Esophagus mucosa (tissue), 1 donor: ENCODE measurements at places on chromosomes 1 and 21.

DNA sequence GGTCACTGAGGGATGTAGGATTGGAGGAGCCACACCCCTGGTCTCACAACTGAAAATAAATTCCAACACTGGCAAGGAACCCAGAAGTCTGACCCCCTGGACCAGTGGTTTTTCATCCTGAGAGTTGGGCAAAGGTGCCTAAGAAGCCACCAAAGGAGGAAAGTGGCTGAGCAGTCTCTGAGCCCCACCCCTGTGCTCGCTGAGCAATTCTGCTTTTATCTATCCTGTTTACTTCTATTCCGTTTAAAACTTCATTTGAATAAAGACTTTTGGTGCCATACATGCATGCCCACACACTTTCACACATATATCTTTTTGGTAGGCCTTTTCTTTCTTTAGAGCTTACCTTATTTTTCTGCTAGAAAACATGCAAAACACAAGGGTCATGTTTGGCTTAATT is 13.9 kb upstream of the CD53 start:
- ATAC-seq: no peak

GRCh38 chr1:72946903-72947499 is 664.7 kb upstream of the NEGR1 start:
- no peak for ATAC-seq

DNA sequence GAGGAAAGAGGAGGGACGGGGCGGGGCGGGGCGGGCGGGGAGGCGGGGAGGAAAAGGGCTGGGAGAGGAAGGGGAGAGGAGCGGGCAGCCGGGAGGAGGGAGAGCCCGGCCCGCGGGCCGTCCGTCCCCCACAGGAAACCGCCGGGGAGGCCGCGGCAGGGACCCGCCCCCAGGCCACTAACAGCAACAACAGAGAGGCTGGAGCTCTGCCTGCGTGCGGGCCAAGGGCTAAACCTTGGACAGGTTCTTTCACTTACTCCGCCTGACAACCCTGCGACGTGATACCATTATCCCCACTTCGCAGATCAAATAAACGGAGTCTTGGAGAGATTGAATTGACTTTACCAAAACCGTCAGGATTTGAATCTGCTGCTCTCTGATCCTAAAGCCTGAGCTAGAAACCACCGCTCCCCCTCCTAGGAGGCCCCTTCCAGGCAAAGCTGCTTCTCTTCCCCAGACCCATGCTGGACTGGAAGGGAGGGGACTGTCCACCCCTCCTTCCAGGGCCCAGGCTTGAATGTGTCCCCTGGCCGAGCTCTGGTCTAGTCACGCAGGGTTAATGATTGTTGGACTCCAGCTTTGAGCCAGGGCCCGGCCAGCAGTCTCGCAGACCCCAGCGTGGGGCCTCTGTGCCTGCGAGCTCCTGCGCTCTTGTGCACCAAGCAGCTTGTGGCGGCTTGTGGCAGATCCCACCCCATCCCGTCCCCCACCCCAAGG is at the start of gene EVA1B:
Gene EVA1B (minus strand): TSS at position 10 of the 717 bp plus-strand sequence. CDS start 608 bp downstream, outside the sequence.
- ATAC-seq: peak; percentile 29

DNA sequence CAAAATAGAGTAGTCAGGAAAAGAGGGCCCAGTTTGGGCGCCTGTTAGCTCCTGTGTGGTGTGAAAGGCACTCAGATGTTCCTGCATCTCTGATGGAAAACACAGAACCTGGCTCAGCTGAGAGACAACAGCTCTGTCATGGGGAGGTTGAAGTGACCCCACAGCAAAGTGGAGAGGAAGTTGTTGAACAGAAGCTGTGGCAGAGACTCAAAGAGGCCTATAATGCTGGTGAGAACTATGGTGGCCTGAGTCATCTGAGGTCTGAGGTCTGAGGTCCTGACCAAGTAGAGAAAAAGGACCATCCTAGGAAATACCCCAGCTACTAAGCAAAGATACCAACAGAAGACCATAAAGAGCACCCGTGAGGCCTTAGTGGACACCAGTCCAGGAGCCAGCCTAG is 45.6 kb upstream of the JAK1 start:
- no peak for ATAC-seq

DNA sequence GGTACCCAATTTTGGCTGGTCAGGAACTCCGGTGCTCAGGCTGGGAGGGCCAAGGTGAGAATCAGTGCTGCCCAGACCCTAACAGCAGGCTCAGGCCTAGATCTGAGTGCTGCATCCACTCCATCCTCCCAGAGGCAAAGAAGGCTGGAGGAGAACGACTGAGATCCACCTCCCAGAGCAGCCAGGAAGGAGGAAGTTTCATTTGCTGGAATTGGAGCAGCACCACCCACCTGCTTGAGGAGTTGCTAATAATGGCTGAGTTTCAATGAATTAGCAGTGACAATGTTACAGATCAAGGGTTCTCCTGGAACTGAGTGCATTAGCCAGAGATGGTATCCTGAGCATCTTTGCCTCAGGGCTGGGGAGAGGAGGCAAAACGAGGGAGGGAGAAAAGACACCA is 46.7 kb upstream of the KLHDC7A start:
- no peak for ATAC-seq

DNA sequence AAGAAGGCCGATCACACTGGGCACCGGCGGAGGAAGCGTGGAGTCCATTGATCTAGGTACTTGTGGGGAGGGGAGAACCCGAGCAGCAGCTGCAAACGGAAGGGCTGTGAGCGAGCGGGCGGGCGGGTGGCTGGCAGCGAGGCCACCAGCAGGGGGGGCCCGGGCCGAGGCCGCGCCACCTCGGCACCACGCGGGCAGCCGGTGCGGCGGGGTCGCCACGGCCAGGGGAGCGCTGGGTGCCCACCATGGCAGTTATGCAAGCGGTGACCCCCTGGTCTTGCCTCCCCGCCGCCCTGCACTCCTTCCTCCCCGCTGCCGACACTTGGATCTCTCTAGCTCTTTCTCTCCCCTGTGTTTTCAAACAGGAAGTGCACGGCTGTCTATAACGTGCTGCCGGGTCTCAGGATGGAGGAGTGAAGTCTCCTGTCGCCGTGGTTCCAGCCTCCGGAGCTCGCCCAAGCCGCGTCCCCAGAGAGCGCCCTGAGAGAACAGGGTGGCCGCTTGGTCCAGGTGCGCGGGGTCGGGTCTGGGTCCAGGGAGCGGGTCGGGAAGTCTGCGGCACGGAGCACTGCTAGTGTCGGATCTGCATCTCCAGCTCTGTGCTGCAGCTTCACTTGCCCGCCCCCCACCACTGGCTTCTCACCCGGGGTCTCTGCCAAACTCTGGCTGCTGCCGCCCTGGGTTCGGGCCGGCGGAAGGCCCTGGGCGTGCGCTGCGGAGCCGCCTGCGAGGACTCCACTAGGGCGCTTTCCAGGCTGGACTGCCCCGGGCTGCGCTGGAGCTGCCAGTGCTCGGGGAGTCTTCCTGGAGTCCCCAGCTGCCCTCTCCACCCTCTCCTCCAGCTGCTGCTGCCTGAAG is 22.7 kb downstream of the LRRC8D start:
- peak; percentile 89 for ATAC-seq

DNA sequence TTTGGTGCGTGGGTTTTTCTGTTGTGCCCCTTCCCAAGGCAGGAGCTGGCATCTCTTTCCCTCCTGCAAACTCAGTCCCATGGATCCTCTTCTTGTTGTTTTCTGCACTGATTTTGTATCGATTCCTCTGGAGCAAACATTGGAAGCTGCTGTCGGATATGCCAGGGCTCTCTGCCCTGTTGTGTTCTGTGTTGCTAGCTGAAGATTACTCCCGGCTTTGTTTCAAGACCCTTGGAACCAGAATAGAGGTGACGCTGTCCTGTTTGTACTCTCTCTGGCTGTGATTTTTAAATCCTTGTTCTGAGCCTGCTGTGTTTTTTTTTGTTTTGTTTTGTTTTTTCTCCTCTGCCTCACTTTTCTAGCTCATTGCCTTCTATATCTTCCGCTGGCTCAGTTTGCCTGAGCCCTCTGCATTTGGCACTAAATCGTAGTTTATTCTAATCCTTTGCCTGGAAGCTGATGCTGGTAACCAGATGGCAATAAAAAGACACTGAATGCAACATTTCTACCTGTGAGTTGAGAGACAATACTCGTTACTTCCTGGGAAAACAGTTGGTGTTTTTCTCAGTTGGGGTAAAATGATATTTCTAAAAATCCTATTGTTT is 67.0 kb downstream of the BACH1 start:
- ATAC-seq: no peak

DNA sequence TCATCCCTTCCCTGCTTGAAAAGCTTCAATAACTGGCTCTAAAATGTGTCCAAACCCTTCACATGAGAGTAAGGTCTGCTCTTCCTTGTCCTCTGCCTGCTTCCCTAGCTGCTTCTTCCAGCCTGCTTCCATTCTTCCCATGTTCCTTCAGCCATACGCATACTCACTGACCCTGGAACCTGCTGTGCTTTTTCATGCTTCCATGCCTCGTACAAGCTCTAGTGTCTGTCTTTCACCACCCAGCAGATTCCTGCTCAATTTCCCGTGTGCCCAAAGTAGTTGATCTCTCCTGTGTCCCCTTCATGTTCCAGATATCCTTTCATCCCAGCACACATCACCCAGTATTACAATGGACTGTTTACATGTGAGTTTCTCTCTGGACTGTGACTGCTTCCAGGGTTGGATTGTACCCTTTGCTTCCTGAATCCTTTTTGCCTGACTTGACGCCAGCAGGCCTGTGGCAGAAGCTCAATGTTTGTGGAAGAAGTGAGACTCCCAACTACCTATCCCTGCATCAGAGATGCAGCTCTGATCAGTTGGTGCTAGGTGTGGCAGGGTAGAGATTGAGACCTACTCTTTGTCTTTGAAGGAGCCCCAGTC is 35.9 kb upstream of the RNF19B start:
- ATAC-seq: no peak

- ATAC-seq: no peak
These were observed 959 bp upstream of the SDC3 start for GRCh38 chr1:30909365-30910068.

DNA sequence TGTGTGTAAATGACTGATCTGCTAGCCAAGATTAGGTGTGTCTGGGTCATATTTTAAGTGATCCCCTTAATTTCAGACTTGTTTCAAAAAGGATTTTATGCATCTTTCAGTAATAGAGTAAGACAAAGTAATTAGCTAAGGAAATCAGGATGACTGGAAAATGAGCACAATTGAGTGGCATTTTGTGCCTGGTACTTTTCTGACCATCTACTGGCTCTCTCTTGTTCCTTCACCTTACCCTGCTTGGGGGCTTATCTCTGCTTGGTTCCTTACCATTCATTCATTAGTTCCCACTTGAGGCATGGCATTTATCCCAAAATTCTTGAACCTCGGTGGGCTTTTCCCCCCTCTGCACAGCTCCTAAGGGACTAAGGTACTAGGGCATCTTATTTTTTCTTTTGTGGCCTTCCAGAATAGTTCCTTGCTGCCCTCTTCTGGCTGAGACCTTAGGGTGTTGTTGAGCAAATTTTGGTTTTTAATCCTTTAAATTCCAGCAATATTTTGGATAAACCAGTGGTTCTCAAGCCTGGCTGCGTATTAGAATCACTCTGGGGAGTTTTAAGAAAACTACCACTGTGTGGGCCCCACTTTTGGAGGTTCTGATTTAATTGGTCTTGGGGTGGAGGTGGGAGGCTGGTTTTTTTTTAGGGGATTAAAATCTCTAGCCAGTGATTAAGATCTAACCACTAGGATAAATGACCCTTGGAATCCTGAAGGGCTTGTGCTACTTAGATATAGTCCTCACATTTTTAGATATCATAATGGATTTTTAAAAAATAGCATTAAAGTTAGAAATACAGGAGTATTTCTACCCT is 50.8 kb downstream of the HS2ST1 start:
- no peak for ATAC-seq

DNA sequence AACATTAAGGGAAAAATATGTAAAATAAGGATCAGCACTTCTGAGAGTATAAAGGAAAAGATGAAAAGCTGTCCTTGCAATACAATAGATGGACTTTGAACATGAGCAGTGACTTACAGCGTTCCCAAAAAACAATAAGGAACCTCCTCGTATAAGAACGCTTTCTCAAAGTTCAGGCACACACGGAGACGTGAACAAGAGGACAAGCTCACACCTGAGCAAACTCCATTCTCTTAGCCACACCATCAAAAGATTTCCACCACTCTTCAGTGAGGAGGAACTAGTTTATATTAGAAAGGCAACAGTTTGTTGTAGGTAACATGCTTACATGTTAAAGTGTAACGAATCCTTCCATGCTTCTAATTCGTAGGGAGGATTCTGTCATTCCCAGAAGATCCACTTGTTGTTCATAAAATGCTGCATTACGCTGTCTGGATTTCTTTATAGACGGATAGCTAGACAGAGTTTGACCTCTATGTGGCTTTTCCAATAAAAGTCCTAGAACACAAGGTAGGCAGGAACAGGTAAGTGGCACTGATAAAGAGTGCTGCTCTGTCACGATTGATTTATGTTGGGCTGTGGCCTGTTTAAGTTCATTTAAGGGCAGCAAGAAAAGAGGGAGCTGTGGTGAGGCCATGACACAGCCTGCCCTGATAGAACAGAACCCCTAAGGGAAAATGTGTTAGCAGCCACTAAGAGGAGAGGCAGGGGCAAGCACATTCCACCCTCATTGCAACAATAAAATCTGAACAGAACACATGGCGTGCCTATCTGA is 37.0 kb upstream of the ATP1A1 start:
- no peak for ATAC-seq

GRCh38 chr1:44024903-44025525 is 6.2 kb downstream of the SLC6A9 start:
- peak; percentile 24 for ATAC-seq

DNA sequence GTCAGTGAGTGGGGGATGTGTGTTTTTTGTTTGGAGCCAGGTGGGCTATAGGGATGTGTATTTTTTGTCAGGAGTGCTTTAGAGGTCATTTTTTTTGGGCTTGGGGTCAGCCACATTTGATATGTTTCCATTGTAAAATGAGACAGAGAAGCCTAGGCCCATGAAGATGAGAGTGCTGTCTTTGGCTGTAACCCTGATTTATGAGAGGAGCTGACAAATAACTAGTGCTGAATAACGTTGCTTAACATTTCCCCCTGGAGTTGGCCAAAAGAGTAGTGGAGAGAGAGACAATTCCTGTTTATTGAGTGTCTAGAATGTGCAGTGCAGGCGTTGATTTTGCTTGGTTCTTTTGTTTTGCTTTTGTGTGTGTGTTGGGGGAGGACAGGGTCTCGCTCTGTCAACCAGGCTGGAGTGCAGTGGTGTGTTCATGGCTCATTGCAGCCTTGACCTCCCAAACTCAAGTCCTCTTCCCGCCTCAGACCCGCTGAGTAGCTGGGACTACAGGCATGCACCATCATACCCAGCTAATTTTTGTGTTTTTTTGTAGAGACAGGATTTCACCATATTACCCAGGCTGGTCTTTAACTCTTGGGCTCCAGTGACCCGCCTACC is 64.7 kb downstream of the S1PR1 start:
- no peak for ATAC-seq
